ENCODE measurements at places on chromosomes 1 and 21. TPM values are rescaled to one million over a fixed set of nuclear protein-coding genes. Genes with fewer than 3 reads are reported as not detected.
A peak's percentile ranks its signal among the peaks of the same experiment; 100 is the strongest.

Gene MAEL
- 0.65 TPM for total RNA-seq

Gene HHIPL2
- not detected for total RNA-seq

Gene TDRD10
- 0.10 TPM for total RNA-seq

Gene LSS
- 80.6 TPM for total RNA-seq

Gene TP73
- under 0.01 TPM for total RNA-seq

Gene RSPH1
- total RNA-seq, result 1.0 TPM

Gene OPTC
- total RNA-seq, result not detected

GRCh38 chr1:74430342-74430934 lies 82.0 kb downstream of the LRRC53 start:
- no peak for DNase-seq

- no peak for DNase-seq
These were observed 1274.1 kb upstream of the NCAM2 start for GRCh38 chr21:19724081-19724480.

- peak; percentile 86 for DNase-seq
These were observed 80.7 kb downstream of the TGFB2 start for GRCh38 chr1:218425647-218426342.

DNA sequence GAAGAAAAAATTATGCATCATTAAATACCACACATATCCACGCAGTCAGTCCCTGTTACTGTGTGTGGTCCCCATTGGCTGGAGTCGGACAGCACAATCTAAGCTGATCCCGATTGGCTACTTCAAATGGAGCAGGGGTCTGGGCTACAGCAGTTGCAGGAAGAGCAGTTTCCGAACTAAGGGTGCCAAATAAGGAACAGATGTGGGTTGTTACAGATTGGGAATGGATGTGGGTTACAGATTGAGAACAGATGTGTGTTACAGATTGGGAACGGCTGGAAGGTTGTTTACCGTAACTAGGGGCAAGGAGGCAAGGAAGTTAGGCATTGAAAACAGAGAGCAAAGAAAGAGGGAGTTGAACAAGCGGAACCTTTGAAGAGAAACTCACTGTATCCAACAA lies 19.9 kb downstream of the OR2L13 start:
- no peak for DNase-seq

DNA sequence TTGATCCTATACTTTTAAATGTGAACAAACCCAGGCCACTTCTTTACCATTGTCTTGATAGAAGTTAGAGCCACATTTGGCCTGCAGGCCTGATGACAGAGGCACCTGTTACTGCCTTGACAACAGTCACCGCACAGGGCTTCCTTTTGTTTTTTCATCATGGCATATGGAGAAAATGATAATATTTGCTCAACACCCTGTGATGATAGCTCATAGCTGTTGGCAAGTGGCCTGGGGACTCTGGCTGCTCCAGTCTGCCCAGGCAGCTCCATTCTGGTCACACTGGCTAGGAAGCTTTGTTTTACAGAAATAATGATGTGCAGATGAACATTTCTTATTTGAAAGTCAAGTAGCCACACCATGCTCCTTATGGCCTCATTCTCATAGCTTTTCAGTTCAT lies 89.6 kb upstream of the GPR88 start:
- DNase-seq, result no peak

DNA sequence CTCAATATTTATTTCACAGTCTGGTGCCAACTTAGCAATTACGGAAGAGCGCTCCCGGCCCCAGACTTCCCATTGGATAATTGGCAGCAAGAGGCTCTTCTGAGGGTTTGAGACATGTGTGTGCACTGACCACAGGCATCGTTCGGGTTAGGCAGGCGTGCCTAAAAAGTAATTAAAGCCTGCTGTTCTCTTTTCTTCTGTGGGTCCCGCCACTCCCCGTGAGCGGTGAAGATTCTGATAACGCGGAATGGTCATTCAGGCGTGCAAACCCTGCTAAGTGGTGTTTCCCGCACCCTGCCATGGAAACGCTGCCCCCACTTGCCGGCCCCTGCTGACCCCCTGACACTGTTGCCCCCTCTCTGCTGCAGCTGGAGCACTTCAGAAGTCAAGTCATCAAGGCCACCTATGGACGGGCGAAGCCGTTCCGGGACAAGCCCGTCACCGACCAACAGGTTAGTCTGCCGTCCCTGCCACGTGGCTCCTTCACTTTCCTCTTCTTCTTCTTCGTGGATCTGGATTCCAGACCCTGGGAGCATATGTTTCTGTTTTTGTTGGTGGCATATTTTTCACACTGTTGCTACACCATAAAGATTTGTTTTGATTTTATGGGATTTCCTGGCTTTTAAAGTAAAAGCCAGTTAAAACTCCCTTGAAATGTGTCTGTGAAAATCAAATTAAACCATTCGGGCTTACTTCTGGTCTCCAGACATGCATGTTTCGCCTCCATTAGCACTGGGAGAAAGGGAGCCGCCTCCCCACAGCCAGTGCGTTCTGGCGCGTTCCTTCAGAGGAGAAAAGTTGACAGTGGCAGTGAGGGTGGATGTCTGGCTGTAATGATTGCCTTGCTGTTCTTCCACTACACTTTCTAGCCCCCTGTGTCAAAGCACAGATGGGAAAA lies 79.9 kb downstream of the FHAD1 start:
- DNase-seq, result peak; percentile 71

DNA sequence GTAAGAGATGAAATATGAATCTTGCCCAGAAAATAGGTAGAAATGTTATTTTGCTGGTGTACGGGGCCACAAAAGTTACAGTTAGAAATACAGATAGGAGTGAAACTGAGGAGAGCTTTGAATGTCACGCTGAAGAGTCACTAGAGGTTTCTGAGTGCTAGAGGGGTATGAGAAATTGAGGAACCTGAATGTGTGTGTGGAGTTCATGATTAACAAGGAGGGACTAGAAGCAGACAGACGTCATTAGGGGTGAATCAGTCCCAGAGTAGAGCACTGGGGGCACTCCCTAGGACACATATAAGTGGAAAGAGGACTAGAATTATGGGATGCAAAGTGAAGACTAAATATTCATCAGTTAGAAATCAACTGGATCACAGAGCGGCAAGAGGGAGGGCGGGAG lies 188.9 kb upstream of the MAP1LC3C start:
- DNase-seq, result no peak

GRCh38 chr1:244219149-244219548 lies 168.1 kb downstream of the ZBTB18 start:
- no peak for DNase-seq

DNA sequence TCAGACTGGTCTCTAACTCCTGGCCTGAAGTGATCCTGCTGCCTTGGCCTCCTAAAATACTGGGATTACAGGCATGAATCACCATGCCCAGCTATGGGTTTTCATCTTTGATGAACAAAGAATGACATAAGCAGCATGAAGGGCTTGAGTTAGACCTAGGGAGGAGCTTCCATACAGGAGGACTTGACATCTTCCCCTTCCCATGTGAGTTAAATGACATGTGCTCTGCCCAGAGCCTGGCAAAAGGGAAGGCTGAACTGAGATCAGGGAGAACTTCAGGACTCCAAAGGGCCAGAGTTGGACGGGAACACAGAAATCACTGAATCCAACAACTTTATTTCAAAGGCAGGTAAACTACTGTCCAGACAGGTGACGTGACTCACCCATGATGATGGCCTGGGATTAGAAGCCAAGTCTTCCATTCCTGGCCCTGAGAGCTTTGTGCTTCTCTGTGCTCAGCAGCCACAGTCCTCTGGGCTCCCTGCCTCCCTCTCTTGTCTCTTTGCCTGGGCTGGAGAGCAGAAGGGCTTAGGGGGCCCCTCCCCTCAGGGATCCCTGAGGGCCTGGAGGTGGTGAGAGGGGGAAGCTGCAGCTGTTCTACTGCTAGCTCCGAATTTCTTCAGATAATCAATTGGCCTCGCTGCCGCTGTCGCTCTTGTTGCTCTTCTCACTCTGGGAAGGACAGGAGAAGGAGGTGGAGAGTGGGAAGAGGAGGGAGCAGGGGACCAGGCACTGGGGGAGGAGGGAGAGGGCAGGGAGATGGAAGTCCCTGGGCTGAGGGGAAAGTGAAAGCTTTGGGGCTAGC lies 7.6 kb downstream of the NHLH1 start:
- no peak for DNase-seq

DNA sequence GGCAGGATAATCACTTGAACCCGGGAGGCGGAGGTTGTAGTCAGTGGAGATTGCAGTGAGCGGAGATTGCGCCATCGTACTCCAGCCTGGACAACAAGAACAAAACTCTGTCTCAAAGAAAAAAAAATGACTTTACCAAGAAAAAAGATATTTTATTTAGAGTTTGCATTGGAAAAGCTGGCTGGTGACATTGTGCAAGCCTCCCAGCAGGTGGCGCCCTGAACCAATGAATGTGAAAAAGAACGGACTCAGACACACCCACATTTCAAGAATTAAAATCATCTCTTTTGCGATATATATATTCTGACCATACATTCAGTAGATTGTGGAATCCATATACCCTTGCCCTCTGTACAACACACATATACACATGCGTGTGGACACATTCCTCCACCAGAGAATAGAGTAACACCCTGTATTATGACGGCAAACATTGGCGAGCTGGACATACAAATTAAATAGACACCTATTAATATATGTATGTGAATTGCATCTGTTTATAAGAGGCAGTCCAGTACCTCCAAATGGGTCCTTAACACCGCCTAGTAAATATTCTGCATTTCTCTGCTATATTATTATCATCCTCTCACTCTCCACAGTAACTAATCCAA lies 39.0 kb upstream of the CADM3 start:
- peak; percentile 32 for DNase-seq

DNA sequence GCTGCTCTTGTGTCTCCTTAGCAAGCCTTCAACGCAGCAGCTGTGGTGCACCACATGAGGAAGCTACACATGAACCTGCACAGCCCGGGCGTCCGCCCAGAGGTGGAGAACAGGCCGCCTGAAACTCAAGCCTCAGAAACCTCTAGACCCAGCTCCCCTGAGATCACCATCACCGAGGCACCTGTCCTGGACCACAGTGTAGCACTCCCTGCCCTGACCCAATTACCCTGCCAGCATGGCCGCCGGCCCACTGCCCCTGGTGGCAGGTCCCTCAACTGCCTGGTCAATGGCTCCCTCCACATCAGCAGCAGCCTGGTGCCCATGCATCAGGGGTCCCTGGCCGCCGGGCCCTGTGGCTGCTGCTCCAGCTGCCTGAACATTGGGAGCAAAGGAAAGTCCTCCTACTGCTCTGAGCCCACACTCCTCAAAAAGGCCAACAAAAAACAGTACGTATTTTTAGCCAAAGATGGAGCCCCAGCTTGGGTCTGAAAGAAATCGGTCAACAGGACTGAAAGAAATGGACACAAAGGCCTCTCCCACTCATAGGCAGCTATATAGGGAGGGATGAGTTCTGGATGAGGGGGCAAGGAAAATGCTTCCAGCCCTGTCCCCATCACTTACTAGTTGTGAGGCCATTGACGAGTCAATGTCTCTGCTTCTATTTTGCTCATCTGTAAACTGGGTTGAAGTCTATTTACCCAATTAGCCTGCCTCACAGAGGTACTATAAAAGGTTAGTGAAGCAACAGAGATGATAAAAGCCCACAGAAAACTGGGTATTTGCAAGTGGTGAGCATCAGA lies 28.5 kb downstream of the CAMK1G start:
- no peak for DNase-seq

Measured in renal cortical epithelial cell (primary cell).